ENCODE measurements at places on chromosomes 5 and 9. TPM values are rescaled to one million over a fixed set of nuclear protein-coding genes. Genes with fewer than 3 reads are reported as not detected.

DNA sequence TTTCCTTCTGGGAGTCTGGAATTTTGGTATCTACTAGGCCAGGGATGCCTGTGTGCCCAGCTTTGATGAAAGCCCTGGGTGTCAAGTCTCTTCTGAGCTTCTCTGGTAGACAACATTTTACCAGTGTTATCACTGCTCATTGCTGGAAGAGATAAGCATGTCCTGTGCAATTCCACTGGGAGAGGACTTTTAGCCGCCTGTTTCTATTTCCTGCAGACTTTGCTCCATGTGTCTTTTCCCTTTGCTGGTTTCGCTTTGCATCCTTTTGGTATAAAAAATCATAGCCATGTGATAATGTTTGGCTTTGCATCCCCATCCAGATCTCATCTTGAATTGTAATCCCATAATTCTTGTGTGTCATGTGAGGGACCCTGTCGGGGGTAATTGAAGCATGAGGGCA lies 163.2 kb downstream of the SLC28A3 start:
- no peak for DNase-seq

DNA sequence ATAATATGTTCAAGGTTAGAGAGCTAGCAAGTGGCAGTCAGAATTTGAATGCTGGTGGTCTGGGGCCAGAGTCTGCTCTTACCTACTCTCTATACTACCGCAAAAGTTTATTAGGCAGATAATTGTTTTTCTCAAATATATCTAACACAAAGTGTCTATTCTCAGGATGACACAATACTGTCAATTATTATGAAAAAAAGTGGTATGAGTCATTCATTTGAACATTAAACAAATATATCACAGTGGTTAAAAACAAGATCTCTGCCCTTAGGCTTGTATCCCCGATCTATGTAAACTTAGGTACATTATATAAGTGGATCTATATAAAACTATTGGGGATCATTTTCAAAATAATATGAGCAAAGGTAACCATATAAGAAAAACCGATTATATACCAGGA lies 354.9 kb downstream of the CETN3 start:
- peak; percentile 41 for DNase-seq

DNA sequence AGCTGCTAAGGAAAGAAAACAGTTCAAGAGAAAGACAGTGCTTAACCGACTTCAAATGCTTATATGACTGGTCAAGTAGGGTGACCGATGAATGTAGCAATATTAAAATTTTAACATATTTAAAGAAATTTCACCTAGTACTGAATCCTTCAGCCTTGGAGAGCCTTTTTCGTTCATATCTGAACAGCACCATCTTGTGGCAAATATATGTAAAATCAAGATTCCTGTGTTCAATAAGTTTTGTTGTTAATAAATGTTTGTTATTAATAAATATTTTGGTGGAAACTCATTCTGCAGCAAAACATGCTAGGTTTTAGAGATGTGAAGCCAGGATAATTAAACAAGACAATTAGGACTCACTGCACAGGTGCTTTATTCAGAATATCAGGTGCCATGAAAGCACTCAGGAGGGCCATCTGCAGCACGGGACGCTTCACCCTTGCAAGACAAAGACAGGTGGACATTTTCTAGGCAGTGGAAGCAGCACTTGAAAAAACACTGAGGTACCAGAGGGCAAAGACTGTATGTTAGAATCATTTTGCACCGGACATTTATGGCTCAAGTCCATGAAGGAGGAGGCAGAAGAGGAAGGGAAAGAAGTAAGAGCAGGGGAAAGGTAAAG lies 15.6 kb downstream of the TICAM2 start:
- DNase-seq, result no peak

- no peak for DNase-seq
These were observed 250.9 kb downstream of the CD180 start for GRCh38 chr5:66945389-66946349.

DNA sequence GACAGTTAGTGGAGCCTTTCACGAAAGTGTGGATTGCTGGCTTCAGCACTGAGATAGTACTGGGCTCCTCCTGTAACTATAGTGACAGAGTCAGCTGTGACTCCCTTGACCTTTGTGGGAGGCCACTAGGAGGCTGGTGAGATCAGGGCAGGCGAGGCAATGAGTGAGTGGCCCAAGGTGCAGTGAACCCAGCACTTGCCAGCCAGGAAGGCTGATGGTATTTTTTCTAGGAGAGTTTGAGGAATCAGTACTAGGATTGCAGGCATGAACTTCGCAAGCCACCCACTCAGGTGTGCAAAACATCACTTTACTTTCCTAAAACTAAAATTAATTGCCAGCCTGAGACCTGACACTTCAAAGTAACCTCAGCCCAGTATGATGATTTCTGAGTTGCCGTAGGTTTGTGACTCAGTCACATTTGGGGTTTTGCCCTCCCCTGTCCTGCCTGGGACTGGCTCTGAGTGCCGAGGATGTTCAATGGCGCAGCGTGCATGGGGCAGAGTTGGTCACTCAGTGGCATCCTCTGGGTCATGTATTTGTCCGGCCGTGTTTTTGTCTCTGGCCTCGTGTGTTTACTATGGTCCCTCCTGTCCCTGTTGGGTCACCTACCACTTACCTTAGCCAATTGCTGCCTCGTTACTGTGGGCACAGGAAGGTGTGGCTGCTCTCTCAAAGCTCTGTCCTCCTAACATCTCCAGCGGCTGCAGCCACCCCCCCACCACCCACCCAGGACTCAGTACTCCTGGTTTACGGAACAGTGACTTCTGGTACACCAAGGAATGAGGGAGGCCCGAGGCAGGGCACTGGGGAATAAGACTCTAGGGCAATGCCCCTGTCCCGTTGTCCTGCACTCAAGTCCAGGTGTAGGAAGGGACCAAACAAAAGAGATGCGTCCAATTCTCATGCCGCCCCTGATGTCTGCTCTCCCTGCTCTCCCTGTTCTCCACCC lies 67.2 kb downstream of the IL31RA start:
- DNase-seq, result no peak

DNA sequence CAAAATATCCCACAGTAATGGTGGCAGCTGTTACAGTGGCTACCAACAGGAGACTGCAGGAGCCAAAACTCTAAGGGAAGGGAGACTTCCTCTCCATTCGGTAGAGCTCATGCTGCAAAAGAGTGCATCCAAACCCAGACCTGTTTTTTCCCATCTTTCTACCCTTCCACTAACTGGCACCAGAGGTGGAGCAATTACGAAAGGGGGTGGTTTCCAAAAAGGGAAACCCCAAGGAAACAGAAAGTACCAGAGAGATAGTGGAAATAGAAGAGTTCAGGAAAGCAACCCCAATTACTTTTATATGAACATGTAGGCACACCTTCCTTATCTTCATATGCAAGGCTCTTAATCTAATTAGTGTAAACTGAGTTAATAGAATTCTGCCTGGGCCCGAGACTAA lies 7.3 kb upstream of the WDR41 start:
- no peak for DNase-seq

DNA sequence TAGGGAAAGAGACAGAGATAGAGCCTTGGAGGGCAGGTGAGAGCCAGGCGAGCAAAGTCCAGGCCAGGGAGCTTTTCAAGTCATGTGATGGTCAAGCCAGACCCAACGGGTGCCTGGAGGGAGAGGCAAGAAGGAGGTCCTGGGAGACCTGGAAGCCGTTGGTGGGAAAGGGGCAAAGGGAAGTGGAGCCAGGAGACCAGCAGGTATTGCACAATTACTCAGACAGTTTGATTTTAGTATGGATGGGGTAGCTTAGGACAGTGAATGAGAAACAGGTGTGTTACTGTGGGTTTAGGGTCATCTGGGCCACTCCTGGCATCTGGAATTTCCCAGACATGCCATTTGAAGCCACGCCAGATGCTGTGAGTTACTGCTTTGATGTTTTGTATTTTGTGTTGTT lies 5.1 kb downstream of the SECISBP2 start:
- no peak for DNase-seq

The WWC1 gene
- 37.9 TPM for total RNA-seq

The RANBP6 gene
- 14.6 TPM for total RNA-seq

The GRM6 gene
- total RNA-seq, result not detected

The PHF24 gene
- total RNA-seq, result 0.54 TPM

The AGGF1 gene
- 19.1 TPM for total RNA-seq
